ENCODE measurements at places on chromosomes 2 and 18. TPM values are rescaled to one million over a fixed set of nuclear protein-coding genes. Genes with fewer than 3 reads are reported as not detected.

SH3RF3 gene
- 10.4 TPM for polyA plus RNA-seq

TSPYL6 gene
- polyA plus RNA-seq = 0.50 TPM

- peaks cover 6% of the 10 kb centered on the region for H3K4me1 ChIP-seq
- no peak overlapping the region for H3K4me3 ChIP-seq
- H3K36me3 ChIP-seq = no peaks in the 10 kb centered on the region
- no peak for DNase-seq
- no peaks in the 10 kb centered on the region for H3K27me3 ChIP-seq
- no peak overlapping the region for H3K27ac ChIP-seq
Observed at GRCh38 chr2:98898423-98898841, 37.6 kb downstream of the CRACDL start.

DNA sequence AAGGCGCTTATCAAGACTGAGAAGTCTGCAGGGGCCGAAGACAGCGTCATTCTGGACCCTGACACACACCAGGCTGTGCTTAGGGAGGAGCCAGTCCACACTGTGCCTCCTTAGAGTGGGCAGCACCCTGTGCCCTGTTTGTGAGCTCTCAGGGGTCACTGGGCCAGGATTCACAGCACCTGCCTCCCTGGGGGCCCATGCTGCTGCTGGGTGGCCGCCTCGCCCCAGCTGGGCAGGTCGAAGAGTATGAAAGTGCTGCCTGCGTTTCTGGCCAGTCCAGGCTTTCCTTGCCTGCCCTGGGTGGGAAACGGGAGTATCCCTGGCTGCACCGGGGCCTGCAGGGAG, 15.4 kb upstream of the GPR55 start:
- DNase-seq = no peak
- peaks cover 9% of the 10 kb centered on the region for H3K4me1 ChIP-seq
- H3K36me3 ChIP-seq = no peaks in the 10 kb centered on the region
- H3K27ac ChIP-seq = no peak overlapping the region

DNA sequence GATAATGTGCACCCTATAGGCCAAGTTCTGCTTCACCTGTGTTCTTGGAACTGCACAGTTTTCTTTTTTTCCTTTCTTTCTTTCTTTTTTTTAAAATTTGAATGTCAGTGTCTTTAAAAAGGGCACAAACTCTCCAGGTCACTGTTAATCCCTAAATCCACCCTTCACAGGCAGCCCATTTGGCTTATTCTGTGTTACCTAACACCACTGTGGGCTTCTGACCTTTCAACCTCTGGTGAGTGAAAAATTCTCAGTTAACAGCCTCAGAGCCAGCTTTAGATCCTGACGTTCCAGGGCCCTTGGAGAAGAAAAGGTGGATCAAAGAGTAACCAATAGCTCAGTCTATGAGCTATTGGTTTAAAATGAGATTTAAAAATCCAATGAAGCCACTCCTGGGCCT, 6.8 kb upstream of the CETN1 start:
- no peak overlapping the region for H3K4me3 ChIP-seq
- DNase-seq = no peak
- H3K27ac ChIP-seq = no peak overlapping the region
- H3K27me3 ChIP-seq = no peaks in the 10 kb centered on the region
- peaks cover 4% of the 10 kb centered on the region for H3K4me1 ChIP-seq

GRCh38 chr18:13517369-13517768, 209.0 kb downstream of the FAM210A start:
- H3K4me3 ChIP-seq = no peak overlapping the region
- H3K27me3 ChIP-seq = no peaks in the 10 kb centered on the region
- no peak overlapping the region for H3K27ac ChIP-seq
- H3K36me3 ChIP-seq = no peaks in the 10 kb centered on the region

DNA sequence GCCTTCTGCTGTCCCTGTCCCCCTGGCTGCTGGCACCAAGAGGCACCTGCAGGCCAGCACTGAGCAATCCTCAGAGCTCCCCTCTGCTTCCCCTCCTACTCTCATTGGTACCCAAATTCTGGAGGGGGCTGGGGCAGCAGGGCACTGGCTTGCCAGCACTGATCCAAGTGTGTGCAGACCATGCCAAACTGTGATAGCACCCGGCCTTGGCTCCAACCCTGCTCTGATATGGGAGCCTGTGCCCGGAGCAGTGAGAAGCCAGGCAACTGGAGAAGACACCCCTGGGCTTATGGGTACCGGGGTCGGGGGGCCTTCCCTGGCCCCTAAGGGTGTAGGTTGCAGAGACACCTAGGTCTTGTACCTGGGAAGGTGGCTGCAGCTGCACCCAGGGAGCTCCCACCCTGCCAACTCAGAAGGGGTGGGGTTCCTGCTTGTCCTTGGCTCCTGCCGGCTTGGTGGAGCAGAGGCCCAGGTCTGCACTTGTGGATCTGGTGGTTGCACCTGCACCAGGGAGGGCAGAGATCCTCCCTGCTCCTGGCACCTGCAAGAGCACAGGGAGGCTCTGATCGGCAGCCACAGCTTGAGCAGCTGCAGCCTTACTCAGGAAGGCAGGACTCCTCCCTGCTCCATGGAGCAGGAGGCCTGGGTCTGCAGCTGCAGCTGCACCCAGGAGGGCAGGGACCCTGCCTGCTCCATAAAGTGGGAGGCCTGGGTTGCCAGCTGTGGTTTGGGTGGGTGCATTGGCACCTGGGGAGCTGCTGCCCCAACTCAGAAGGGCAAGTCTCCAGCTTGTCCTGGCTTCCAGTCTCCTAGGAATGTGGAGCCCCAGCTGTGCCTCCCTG, 96.3 kb downstream of the BCL2L11 start:
- H3K4me3 ChIP-seq = no peak overlapping the region
- no peak for DNase-seq
- no peaks in the 10 kb centered on the region for H3K36me3 ChIP-seq
- H3K4me1 ChIP-seq = no peaks in the 10 kb centered on the region
- no peak overlapping the region for H3K27ac ChIP-seq
